Muscle of leg (tissue), 16 donors: ENCODE measurements at places on chromosomes 6 and 20. TPM values are rescaled to one million over a fixed set of nuclear protein-coding genes. Genes with fewer than 3 reads are reported as not detected.

- no peak overlapping the region for H3K4me3 ChIP-seq
- H3K27ac ChIP-seq: no peak overlapping the region
- DNase-seq: no peak
- H3K27me3 ChIP-seq: no peaks in the 10 kb centered on the region
- peaks cover 3% of the 10 kb centered on the region for H3K4me1 ChIP-seq
Observed at GRCh38 chr20:5160882-5161281, 34.1 kb downstream of the CDS2 start.

- H3K27ac ChIP-seq: peak overlapping the region; percentile 89
- peaks cover 64% of the 10 kb centered on the region for H3K4me1 ChIP-seq
- DNase-seq: peak; percentile 91
- H3K4me3 ChIP-seq: no peak overlapping the region
Observed at GRCh38 chr20:58469616-58470015, 45.6 kb downstream of the APCDD1L start.

GRCh38 chr6:100657678-100658330 is 193.1 kb upstream of the SIM1 start:
- no peaks in the 10 kb centered on the region for H3K36me3 ChIP-seq
- no peak overlapping the region for H3K27ac ChIP-seq
- H3K27me3 ChIP-seq: no peaks in the 10 kb centered on the region
- H3K4me1 ChIP-seq: no peaks in the 10 kb centered on the region

DNA sequence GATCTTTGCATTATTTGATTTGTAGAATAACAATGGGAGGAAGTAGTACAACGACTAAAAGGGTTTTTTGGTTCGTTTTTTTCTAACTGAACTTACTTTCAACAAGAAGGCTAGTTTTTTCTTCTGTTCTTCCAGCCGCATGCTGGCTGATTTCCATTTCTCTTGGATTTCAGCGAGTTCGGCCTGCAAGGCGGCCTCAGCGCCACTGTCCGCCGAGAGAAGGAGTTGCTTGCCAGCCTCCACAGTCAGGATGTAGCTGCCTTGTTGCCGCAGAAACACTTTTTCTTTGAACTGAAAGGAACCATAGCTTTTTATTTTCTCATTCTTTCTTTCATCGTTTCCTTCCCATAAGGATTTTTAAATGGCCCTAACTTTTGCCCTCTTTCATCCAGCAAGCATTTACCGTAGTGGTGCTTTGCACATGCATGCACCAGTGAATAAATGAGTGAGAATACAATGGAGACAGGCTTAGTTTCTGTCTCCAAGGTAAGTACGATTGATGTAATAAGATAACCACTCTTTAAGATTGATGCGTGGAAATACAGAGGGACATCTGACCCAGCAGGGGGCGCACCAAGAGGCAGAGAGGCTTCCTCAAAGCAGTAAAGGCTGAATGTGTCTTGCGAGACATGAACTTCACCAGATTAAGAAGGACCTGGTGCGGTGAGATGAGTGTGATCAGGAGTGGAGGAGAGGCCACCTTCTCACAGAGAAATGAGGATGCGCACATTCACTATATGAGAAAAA is 398.8 kb downstream of the ESR1 start:
- no peak for DNase-seq
- no peaks in the 10 kb centered on the region for H3K4me1 ChIP-seq
- H3K4me3 ChIP-seq: no peak overlapping the region
- H3K27ac ChIP-seq: no peak overlapping the region

- no peak overlapping the region for H3K4me3 ChIP-seq
- H3K4me1 ChIP-seq: peaks cover 9% of the 10 kb centered on the region
- H3K27ac ChIP-seq: no peak overlapping the region
- no peak for DNase-seq
Observed at GRCh38 chr6:10393544-10394225, 21.2 kb downstream of the TFAP2A start.

- DNase-seq: no peak
- no peaks in the 10 kb centered on the region for H3K27me3 ChIP-seq
- H3K36me3 ChIP-seq: peaks cover 32% of the 10 kb centered on the region
- no peaks in the 10 kb centered on the region for H3K4me1 ChIP-seq
- H3K4me3 ChIP-seq: no peak overlapping the region
Observed at GRCh38 chr20:1150218-1150617, 31.8 kb downstream of the PSMF1 start.

Gene NKX2-2
- total RNA-seq: 0.04 TPM

DNA sequence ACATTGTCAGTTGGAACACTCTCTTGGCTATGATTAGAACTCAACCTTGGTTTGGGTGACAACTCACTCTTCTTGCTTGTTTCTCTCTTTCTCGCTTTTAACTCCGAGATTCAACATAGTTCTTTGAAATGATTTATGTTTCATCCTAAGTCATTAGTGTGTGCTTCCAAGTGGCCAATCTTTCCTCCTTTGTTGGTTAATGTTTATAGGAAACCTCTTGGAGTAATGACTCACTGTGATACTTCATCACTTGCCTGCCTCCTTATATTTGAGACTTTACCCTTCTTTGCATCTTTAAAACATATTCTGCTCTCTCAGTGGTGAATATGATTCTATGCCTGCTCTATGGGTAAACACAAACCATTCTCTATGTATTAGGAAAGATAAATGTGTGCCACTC is 279.7 kb upstream of the FLRT3 start:
- no peaks in the 10 kb centered on the region for H3K36me3 ChIP-seq
- no peak for DNase-seq
- H3K4me3 ChIP-seq: no peak overlapping the region
- H3K4me1 ChIP-seq: no peaks in the 10 kb centered on the region

DNA sequence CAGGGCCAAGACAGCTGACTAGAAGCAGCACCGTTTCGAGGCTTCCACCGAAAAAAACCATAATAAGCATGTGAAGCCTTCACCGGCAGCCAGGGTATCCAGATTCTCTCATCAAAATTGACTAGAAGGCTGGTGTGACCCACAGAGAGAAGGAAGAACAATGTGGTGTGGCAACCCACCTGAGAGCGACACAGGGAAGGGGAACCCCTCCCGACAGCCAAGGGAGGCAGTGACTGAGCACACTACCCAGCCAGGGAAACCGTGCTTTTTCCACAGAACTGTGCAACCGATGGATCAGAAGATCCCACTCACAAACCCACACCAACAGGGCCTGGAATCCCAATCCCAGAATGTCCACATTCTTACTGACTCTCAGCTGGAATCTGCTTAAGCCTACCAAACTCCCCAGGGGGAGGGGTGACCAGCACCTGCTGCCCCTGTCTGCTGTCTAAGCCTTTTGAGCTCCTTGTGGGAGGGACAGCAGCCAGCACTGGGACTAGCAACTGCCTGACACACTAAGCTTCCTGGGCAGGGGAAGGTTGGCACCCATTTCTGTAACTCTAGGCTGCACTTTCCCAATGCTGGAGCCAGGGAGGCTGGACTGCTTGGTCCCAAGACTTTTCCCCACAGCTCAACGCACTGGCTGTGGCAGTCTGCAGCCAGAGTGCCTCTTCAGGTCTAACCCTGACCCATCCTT is 231.9 kb upstream of the FAM83B start:
- H3K4me3 ChIP-seq: no peak overlapping the region
- peak; percentile 72 for DNase-seq
- H3K27me3 ChIP-seq: no peaks in the 10 kb centered on the region
- no peaks in the 10 kb centered on the region for H3K36me3 ChIP-seq
- H3K27ac ChIP-seq: peak overlapping the region; percentile 25
- H3K4me1 ChIP-seq: peaks cover 11% of the 10 kb centered on the region

DNA sequence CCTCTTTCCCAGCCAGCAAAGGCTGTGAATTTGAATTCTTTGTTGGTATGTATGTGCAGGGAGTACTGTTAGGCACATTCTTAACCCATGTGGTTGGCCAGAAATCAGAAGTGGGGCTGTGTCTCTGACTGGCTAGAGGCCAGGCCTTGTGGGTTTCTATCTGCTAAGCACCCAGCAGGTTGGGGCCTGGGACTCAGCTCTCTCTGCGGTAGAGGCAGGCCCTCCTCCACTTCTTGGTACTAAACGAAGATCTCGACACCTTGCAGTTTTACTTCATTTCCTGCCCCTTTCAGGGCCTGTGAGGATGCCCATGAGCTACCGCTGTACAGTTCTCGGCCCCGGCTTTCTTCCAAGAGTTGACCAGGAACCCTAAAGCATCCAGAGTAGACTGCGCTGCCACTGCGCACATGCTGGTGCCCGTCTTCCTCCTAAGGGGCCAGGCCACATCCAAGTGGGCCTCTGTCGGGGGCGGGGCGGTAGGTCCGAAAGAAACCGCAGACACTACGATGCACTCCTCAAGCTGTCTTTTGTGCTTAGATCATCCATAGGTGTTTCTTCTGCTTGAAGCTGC is 51.1 kb downstream of the TCP11 start:
- H3K4me3 ChIP-seq: no peak overlapping the region
- H3K4me1 ChIP-seq: peaks cover 21% of the 10 kb centered on the region
- peaks cover 49% of the 10 kb centered on the region for H3K36me3 ChIP-seq
- peaks cover 4% of the 10 kb centered on the region for H3K27me3 ChIP-seq
- H3K27ac ChIP-seq: no peak overlapping the region
